ENCODE measurements at places on chromosomes 16 and 17.

- DNase-seq, result no peak
Observed at GRCh38 chr16:83561876-83562275, 245.9 kb upstream of the HSBP1 start.

- DNase-seq, result no peak
Observed at GRCh38 chr16:11783319-11784037, 13.6 kb downstream of the ZC3H7A start.

DNA sequence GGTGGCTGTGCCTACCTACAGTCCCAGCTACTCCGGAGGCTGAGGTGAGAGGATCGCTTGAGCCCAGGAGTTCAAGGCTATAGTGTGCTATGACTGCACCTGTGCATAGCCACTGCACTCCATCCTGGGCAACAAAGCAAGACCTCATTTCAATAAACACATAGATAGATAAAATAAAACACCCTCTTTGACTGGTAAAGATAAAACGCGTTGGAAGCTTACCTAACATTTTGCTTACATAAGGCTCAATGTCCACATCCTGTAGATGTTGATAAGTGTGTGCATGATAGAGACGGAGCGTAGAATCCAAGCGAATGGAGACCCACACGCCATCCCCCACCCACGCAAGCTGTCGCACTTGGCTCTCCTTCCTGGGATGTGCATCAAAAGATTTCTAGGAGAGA is 113.4 kb upstream of the TOB1 start:
- no peak for DNase-seq

DNA sequence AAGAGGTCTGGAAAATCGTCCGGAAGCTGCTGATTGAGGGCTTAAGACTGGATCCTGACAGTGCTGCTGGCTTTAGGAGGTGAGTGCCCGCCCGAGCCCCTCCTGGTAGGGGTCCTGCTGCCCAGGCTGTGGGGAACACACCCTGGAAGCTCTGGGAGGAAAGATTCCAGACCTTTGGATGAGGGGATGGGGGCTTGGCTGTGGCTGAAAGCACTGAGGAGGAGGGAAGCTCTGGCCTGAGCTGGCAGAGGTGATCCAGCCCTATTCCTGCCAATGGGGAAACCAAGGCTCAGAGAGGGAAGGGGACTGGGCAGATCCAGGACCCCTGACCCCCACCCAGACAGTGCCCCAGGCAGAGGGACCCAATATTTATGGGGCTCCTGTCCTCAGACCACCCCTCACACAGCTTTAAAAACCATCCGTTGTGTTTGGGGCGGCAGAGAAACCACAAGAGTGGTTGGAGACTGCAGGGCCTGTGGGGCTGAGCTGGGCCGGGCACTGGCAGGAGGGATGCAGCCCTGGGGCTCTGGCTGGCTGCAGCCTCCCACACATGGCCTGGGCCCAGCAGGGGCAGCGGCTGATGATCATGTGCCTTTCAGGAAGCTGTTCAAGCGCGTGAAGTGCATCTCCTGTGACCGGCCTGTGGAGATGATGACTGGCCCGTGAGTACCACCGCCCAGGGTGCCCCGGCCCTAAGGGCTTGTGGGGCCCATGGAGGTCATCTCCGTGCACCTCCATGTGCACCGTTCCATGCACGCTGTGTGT is 22.8 kb downstream of the UBALD1 start:
- DNase-seq, result no peak

GRCh38 chr16:30721606-30722005 is 22.6 kb downstream of the SRCAP start:
- no peak for DNase-seq

DNA sequence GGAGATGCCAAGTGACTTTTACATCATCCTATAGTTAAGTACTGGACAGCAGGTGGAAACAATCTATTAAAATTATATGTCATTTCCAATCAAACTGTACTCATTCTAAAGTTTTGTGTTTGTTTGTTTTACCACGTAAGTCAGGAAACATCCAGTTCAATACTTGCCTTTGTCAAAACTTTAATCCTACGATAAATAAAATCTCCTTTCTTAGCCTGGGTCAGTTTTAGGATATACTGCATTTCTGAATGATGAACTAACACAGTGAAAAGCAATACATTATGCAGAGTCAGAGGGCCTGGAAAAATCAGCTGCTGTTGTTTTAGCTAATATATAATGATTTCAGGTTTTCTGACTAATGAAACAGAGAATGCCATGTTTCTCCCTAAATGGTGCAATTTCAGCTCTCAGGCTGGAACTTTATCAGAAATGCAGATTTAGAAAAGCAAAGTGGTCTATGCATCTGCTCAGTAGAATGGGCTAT is 756.4 kb downstream of the CDH11 start:
- DNase-seq, result no peak

DNA sequence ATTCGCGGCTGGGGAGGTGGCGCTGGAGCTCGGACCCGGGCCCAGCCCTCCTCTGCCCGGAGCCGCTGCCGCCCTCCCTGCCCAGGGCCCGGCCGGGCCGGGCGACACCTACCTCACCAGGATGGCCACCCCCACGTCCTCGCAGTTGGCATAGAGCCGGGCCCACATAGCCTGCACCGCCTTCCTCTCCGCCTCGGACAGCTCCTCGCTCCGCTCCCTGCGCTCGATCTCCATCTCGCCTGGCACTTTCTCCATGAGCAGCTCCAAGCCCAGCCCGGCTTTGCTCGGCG is 276 bp downstream of the CYGB start:
- no peak for DNase-seq

GRCh38 chr16:58501242-58502131 is 1.5 kb downstream of the NDRG4 start:
- DNase-seq, result peak; percentile 69

DNA sequence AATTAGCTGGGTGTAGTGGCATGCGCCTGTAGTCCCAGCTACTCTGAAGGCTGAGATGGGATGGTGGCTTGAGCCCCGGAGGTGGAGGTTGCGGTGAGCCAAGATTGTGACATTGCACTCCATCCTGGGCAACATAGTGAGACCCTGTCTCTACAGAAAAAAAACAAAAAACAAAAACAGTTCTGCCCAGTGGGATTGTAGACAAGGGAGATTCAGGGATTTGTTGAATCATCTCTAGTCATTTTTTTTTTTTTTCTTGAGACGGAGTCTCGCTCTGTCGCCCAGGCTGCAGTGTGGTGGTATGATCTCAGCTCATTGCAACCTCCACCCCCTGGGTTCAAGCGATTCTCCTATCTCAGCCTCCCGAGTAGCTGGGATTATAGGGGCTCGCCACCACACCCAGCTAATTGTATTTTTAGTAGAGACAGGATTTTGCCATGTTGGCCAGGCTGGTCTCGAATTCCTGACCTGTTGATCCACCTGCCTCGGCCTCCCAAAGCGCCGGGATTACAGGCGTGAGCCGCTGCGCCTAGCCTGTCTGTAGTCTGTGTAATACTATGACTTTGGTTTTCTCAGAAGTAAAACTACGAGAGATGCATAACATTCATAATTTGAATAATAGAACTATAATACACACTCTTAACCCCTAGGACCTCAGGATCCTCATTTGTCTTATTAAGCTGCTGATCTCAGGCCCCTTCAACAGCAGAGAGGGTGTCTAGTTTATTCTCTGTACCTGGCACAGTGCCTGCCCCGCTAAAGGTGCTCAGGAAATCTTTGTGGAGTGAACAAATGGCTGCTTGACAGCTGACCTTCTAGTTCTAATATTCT is 1.4 kb downstream of the TEN1 start:
- DNase-seq, result no peak

GRCh38 chr16:177394-177822 is 928 bp downstream of the HBA1 start:
- DNase-seq, result no peak

DNA sequence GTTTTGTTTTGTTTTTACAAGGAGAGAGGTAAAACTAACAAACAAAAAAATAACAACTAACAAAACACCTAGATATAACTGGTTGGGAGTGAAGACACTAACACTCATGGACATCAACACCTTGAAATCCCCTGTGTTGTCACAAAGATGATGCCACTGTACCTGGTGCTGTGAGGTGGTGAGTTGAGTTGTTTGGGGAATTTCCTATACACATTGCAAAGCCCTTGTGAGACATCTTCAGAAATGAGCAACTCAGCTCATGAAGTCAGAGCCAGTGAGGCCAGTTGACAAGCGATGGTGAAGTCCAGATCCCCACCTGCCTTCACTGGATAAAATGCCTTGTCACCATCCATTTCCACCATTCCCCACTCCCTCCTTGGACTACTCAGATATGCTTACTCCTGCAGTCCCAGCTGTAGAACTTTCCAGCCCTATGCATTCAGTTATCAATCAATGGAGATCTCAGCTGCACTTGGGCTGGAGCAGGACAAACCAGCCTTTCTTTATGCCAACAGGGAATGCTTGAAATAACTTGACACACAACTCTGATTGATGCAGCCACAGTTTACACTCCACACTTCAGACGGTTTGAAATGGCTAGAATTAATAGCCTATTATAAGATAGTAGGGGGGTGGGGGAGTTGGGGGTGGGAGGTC is 22.2 kb downstream of the ANKFN1 start:
- DNase-seq, result no peak

DNA sequence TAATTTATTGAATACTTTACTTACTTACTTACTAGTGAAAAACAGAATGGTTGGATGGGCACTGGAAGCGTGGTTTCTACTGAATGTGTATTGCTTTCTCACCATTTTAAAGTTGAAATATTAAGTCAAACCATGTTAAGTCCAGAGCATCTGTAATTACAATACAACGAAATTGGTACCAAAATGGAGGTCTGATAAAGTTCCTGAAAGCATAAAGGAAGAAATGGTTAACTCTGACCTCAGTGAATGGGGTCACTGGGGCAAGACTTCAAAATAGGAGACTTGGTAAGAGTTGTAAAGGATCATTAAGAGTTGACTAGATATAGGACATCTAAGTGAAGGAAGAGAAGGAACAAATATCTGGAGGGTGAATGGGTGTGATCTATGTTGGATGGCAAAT is 237.1 kb downstream of the MAF start:
- DNase-seq, result no peak

GRCh38 chr17:3693829-3694231 is 2.1 kb downstream of the P2RX5 start:
- DNase-seq, result no peak

- no peak for DNase-seq
Observed at GRCh38 chr16:85376292-85377095, 236.6 kb upstream of the GSE1 start.

DNA sequence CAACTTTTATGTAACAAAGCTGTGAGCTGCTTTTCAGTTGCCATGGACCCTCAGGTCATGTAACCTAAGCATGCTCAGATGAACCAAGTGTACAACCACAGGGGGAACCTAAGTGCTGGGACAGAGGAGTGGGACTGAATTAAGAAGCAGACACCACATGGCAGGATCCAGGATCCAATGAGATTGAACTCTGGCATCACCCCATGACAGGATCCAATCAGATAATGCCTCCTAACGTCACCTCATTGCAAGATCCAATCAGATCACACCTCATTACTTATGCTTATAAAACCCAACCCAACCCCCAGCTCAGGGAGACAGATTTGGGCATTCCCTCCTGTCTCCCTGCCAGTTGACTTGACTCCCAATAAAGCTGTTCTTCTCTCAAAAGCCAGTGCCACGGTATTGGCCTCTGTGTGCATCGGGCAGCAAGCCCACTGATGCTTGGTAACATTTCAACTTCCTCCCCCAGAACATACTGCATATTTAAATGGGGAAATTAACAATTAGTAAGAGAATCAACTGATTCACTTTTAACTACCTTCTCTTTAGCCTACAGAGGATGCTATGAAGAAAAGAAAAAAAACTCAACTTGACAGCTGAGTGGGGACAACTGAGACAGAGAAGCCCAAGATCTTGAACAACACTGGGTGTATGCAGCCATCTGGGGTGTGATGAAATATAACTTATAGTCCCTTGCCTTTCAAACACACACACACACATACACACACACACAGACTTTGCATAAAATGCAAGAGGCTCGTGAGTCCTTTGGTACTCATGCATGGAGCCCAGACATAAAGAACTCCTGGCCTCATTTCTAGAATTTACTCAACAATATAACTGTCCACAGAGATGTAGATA is 148.4 kb downstream of the SLC39A11 start:
- DNase-seq, result peak; percentile 45

DNA sequence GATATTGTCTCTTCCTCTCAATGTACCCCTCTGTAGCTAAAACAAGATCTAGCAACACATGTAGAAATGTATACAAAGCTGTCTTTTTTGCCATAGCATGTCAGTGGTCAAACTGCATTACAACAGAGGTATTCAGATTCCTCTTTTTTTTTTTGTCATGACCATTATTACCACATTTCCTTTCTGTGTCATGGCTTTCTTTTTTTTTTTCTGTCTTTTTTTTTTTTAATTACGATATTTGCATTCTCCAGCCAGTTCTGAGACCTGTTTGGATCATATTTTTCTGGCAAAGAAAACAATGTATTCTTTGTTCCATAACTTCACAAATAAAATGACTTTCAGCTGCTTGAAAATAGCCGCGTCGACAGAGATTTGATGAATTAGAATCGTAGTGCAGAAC is 27.4 kb upstream of the CAPNS2 start:
- DNase-seq, result no peak

DNA sequence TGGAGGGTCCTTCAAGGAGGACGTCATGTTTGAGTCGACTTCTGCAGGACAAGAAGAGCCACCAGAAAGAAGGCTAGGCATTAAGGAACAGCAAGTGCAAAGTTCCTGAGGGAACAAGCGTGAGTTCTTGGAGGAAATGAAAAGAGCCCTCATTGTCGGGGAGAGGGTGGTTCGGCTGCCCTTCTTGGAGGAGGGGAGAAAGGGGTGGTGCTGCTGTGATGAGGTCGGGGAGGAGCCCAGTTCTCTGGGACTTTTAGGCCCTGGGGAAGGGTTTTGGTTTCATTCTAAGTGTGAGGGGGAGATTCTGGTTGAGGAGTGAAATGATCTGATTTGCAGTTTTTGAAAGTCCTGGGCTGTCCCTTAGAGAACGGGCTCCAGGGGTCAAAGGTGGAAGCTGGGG is 4.1 kb downstream of the BICDL2 start:
- no peak for DNase-seq

DNA sequence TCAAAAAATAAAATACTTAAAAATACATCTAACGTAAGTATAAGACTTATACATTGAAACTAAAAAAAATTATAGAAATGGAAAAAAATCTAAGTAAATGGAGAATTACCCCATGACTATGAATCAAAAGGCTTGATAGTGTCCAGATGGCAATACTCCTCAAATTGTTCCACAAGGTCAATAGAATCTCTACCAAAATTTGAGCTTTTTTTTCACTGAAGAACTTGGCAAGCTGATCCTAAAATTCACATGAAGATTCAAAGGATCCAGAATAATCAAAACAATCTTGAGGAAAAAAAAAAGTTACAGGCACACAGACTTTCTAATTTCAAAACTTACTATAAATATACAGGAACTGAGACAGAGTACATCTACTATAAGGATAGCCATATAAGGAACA is 448.4 kb upstream of the CDH11 start:
- DNase-seq, result no peak

GRCh38 chr17:54172985-54173316 is 350.2 kb downstream of the KIF2B start:
- no peak for DNase-seq

GRCh38 chr16:86219655-86220445 is 290.5 kb upstream of the FOXF1 start:
- DNase-seq, result no peak

GRCh38 chr16:81765111-81765919 is 13.8 kb upstream of the PLCG2 start:
- no peak for DNase-seq
